ENCODE measurements at places on chromosomes 5 and 9.

DNA sequence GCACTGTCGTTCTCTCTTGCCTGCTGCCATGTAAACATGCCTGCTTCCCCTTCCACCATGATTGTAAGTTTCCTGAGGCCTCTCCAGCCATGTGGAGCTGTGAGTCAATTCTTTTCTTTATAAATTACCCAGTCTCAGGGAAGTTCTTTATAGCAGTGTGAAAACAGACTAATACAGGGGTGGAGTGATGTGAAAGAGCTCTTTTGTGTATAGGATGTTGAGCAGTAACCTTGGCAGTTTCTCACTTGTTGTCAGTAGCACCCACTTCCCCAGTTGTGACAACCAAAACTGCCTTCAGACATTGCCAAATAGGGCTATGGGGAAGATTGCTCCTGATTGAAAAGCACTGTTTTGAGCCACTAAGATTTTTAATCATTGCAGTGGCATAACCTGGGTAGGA lies 552.2 kb upstream of the ZNF462 start:
- no peak for DNase-seq

DNA sequence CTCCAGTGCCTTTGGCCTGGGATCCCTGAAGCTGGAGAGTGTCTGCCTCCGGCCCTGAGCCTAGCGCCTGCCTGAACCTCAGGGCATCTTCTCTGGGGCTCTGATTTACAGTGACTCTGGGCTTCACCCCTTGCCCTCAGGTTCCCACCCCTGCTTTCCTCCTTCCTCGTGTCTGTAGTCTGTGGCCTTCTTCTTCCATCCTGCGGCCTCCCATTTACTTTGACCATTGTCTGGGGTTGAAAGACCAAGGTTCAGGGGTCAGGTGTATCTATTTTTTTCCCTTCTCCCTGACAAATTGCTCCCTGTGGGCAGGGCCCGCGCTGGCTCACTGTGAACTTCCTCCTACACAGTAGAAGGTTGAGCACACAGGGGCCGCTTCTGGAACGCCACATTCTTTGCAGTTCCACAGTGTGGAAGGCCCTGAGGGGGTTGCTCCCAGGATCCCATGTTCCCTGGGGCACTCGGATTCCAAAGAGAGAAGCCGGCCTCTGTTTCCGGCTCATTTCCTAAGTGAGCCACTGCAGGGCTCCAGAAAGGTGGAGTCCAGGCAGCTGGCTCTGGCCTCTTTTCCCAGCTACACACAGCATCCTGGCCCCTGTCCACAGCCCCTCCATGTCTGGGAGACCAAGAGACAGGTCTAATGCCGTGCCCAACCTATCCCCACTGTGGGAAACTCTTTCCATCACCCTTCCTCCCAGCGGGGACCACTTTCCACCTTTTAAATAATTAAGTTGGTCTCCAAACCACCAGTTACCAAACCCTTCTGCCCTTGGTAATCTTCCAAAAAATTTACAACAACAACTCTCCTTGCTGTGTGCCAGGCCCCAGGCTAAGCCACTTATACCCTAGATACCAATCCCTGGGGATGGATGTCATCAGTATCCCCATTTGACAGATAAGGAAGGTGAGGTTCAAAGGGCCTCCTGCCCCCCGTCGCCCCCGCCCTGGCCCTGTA lies 140.3 kb upstream of the IER5L start:
- no peak for DNase-seq

- no peak for DNase-seq
These were observed 23.2 kb upstream of the STXBP1 start for GRCh38 chr9:127588740-127589506.

DNA sequence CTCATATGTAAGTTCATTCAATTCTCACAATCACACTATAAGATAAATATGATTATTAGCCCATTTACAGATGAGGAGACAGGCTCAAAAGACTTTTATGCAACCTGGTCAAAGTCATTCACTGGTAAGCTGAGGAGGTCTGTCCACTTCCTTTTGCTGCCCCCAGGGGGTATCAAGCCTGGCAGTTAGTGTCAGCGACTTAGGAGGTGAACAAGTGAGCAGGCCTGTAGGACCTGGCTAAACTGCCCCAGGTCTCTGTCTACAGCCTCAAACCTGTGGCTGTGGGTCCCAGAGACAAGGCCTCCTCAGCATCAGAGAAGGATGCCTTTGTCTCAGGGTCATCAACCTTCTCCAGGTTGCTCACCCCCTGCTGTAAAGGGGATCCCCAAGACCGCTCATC lies 10.4 kb downstream of the TGFBI start:
- no peak for DNase-seq

DNA sequence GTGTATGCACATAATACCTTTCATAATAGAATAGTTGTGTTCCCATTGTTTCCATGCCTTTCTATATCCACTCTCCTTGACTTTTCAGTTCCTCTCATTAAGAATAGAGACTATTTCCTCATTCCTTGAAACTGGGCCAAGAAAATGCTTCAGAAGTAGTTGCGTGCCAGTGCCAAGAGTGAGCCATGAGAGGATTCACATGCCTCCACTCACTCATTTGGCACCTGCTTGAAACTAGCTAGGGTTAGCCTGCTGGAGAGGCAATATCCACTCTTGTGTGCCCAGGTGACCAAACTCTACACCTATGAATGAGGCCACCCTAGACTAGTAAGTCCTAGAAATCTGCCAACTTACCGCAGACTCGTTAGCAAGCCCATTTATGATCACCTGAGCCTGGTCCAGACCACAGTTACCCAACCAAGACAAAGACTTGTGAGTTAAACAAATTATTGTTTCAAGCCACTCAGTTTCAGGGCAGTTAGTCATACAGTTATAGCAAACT lies 276.3 kb downstream of the EPB41L4A start:
- DNase-seq, result no peak

- DNase-seq, result no peak
These were observed 18.5 kb upstream of the GLIS3 start for GRCh38 chr9:4318326-4318725.

DNA sequence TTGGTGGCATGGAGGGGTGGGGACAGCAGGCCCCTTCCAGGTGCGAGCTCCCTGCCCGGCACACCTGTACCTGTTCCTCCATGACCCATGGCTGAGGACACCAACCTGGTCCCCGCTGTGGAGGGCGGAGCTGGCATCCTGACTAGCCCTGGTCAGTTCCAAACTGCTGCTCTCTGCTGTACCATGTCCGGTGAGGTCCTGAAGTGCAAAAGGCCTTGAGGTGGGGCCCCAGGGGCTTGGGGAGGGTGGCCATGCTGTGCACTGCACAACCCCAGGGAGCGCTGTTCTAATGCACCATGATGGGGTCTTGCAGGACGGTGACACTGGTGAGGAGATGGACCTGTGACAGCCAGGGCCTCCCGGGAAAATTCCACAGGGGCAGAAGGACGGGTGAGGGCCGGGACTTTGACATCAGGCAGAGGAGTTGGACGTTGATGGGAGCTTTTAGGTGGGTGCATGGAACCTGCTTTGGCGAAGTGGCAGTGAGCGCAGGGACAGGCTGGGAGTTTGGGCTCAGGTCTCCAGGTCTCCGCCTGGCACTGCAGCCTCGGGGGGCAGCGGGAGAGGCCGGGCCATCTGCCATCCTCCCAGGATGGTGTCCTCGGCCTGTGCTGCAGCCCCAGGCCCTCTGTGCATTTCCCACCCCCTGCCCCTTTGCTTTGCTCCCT lies 38.9 kb downstream of the COL5A1 start:
- no peak for DNase-seq

- DNase-seq, result no peak
These were observed 2.1 kb downstream of the SLC36A2 start for GRCh38 chr5:151345187-151345807.

GRCh38 chr5:180034564-180034963 lies 37.0 kb downstream of the RNF130 start:
- DNase-seq, result no peak

DNA sequence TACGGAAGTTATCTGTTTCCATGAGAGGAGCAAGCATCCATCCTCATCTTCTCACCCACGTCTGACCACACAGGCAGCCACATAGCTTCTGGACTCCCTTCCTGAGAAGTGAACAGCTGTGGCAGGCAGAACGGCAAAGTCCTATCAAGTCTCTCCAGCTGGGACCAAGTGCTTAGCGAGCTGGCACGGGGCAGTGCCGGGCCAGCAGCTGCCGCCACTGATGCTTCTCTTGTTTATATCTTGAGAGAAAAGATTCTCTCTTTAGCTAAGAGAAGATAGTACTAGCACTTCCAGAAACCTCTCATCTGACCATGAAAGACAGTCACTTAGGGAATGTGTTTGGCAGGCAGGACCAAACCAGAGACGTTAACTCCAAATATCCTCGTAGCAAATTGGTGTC lies 37.2 kb downstream of the PLAC8L1 start:
- DNase-seq, result no peak

Data from skeletal muscle cell (primary cell).